ENCODE measurements at places on chromosomes 4 and X.

DNA sequence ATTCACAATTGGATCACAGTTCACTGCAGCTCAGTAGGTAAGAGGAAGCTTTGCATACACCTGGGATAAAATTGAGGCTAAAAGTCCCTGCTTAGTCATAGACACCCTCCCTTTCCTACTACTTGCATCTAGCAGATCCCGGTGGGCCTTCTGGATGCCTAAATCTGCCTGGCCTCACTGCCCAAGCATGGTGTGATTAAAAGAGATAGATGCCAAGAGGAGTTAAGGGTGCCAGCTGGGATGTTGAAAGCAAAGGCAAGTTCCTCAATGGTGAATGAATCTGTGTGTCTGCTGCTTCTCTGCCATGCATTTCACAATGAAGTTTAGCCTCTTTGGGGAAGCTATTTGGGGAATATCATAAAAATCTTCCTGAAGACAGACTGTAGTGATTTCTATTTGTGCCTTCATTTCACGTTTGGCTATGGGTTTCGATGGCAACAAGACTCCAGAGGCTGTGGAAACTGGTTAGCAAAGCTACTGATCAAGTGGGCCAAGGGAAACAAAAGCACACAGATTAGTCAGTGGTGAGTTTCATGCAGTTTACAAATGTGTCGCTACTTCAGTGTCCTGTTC, 534.0 kb downstream of the ANKRD50 start:
- DNase-seq, result no peak

- peak; percentile 41 for DNase-seq
Measured at GRCh38 chr4:94595880-94596483, 144.2 kb downstream of the PDLIM5 start.

- DNase-seq, result peak; percentile 9
Measured at GRCh38 chr4:110869862-110870572, 247.1 kb upstream of the PITX2 start.

DNA sequence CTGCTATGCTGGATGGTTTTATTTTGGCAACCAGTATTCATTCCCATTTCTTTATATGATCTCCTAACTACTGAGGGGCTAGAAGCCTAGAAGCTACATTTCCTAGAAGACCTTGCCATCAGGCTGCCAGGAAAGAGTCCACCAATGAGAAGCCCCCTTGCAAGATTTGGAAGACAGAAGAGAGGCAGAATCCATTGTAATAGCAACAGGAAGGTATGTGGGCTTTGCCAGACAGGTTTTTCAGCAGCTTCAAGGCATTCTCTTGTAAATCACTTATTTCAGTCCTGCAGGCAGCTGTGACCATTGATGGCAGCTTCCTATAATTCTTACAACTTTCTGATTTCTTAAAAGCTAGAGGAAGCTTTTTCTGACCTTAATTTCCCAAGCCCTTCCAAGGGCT, 148.3 kb upstream of the NHS start:
- no peak for DNase-seq

GRCh38 chrX:17567187-17567586, 170.1 kb upstream of the SCML1 start:
- no peak for DNase-seq

- DNase-seq, result no peak
Measured at GRCh38 chrX:44972132-44972531, 99.1 kb downstream of the KDM6A start.

DNA sequence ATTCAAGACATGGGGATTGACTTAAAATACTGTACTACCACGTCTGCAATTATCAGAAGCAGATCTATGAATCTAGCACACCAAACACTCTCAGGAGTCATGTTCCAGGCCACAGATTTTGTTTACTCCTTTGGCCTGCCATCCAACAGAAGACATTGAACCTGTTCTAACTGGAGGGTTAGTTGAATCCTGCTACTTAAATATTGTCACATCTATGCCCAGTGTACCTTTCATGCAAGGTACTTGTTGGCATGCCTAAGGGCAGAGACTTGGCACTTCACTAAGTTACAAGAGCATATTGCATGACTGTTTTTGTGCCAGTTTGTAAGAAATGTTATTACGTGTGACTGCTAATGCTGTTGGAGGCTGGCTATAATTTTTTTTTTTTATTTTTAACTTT, 126.9 kb upstream of the BCOR start:
- no peak for DNase-seq

DNA sequence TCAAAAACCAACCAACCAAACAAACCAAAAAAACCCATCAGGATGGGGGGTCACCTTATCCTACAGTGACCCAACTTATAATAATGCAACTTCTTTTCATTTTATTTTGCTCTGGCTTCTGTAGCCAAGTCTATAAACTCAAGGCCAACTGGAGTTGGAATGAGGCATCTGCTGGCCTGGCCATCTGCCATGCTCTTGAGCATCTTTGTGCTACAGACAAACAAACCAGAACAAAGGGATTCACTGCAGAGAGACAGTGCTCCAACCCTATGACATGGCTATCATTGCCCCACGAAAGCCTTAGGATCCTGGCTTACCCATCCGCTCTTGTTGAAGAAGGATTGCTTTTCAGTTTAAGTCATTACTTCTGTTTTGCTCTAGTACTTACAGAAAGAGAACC, 49.2 kb upstream of the SCRG1 start:
- no peak for DNase-seq

DNA sequence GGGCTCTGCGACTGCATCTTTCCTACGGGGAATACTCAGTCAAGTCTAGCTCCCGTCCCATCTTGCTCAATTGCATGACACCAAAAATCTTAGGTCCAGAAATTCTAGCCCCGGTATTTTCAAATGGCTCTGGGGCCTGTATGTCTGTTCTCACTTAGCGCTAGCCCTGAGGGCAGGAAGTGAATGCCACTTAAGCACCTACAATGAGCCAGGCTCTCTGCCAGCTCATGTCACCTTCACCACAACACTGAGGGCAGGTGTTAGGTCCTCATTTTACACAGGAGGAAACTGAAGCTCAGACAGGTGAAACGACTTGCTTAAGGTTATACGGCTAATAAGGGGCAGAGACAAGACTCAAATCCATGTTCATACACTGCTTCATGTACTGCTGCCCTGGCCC, 282.8 kb downstream of the PPP1R2C start:
- DNase-seq, result no peak

DNA sequence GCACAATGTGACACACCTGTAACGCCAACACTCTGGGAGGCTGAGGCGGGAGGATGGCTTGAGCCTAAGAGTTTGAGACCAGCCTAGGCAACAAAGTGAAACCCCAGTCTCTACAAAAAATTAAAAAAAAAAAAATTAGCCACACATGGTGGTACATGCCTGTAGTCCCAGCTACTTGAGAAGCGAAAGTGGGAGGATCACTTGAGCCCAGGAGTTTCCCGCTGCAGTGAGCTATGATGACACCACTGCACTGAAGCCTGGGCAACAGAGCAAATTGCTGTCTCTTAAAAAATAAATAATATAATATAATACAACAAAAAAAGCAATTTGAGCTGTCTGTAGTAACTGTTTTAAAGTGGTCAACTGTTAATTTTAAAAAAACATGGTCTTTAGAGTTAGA, 13.2 kb downstream of the SPOCK3 start:
- no peak for DNase-seq

DNA sequence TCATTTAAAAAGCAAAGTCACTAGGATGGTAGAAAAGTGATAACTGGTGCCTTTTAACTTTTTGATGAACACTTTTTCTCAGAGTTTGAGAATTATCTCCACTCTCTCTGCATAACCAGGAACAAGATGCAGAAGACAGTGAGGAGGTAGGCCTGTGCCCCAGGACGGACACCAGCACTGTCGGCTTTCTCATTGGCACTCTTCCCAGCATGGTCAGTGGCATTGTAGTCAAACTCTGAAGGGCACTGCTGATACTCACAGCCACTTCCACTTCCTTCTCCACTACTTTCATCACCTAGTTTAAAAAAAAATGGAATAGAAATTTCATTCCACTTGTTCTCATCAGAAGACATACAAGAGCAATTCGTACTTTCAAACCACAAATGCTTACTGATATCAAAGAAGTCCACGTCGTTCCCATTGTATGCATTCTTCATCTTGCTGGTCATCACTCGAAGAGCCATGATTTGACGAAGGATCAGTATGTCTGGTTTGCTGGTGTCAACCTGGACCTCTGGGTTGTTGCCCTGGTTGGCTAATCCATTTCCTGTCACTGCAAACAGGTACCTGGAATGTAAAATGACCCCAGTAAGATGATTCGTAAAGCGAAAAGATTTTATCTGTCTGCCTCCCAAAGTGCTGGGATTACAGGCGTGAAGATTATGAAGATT, 84.8 kb upstream of the TFDP3 start:
- no peak for DNase-seq

GRCh38 chrX:122835886-122836285, 348.2 kb upstream of the GRIA3 start:
- DNase-seq, result no peak

- DNase-seq, result no peak
Measured at GRCh38 chr4:14908635-14909034, 93.6 kb upstream of the CPEB2 start.

DNA sequence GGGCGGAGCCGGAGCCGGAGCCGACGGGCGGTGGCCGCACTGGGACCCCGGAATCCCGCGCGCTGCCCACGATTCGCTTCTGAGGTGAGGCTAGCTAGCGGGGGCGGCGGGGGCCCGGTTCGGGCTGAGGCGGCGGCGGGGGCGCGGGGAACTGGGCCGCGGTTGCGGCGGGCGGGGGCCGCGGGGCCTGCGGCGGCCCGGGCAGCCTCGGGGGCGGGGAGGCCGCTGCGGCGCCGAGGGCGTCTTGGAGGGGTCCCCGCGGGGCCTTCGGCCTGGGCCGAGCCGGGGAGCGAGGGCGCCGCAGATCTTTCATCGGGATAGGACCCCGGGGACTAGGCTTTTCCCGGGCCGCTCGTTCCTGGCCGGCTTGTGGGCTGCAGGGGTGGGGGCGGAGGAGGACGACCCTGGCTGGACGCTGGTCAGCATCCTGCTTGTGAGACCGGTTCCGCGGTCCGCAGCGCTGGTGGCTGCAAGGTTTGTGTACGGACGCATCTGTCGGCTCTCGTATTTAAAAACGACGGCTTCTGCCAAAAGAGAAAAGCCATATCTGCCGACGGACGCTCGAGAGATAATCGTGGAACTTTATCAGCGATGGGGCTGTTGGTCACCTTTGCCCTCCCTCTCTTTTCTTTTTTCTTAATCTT, 419 bp downstream of the ADD1 start:
- DNase-seq, result peak; percentile 26

- DNase-seq, result no peak
Measured at GRCh38 chr4:84493092-84493850, 5.8 kb downstream of the NKX6-1 start.

- DNase-seq, result no peak
Measured at GRCh38 chr4:77819404-77819842, 255 bp upstream of the CNOT6L start.

GRCh38 chr4:96092151-96092705, 252.3 kb downstream of the PDHA2 start:
- DNase-seq, result no peak

DNA sequence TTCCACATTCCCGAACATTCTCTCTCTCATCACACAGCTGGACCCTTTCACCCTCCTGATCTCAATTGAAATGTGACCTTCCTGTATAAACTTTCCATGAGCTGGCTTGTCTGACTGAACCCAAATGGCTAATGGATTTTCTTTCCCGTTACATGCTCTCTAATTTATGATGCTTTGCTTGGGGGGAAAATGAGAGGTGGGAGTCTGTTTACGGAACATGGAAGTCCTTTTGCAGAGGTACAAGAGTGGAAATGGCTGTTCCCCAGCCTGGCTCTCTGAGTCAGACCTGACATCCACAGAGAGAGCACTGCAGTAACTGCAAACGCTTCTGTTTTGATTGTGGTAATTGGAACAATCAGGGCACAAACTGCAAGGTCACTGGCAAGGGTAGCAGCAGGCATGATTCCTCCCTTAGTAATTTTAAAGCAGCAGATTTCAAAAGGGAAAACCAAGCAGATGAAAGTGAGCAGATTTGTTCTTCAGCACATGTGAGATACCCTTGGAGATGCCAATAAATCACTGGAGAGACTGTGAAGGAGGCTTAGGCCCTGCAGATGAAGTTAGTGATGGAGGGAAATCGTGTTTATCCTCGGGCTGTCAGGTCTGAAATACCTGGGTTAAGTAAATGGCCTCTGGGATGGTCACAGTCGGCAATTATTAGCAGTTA, 83.9 kb downstream of the SNCA start:
- DNase-seq, result no peak

GRCh38 chrX:37847733-37848197, 394 bp upstream of the DYNLT3 start:
- DNase-seq, result no peak

All from GM10248 (cell line).